ENCODE measurements at places on chromosomes 1 and 21. TPM values are rescaled to one million over a fixed set of nuclear protein-coding genes. Genes with fewer than 3 reads are reported as not detected.

KRTAP19-2 gene
- not detected for total RNA-seq

- DNase-seq, result no peak
Measured at GRCh38 chr1:17941431-17942189, 166.0 kb upstream of the IGSF21 start.

GRCh38 chr1:101317590-101317989, 80.8 kb downstream of the S1PR1 start:
- no peak for DNase-seq

DNA sequence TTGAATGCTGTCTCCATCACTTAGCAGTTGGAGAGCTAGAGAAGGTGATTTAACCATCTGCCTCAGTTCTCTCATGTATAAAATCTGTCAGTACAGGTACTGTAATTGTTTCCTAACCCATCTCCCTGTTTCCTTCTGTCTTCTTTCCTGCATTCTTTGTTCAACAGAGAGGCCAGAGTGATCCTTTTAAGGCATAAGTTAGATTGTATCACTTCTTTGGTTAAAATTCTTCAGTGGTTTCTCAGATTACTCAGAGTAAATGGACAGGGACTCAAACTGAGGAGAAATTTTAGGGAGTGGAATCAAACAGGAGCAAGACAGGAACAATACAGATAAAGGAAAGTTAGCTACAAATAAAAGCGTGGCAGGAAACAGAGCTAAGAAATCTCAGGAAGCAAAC, 45.2 kb upstream of the SSX2IP start:
- no peak for DNase-seq

TINAGL1 gene
- total RNA-seq, result 222 TPM

- no peak for DNase-seq
Measured at GRCh38 chr1:6104631-6105030, 58.9 kb downstream of the KCNAB2 start.

GRCh38 chr1:119787776-119788175, 19.1 kb upstream of the HMGCS2 start:
- no peak for DNase-seq

DNA sequence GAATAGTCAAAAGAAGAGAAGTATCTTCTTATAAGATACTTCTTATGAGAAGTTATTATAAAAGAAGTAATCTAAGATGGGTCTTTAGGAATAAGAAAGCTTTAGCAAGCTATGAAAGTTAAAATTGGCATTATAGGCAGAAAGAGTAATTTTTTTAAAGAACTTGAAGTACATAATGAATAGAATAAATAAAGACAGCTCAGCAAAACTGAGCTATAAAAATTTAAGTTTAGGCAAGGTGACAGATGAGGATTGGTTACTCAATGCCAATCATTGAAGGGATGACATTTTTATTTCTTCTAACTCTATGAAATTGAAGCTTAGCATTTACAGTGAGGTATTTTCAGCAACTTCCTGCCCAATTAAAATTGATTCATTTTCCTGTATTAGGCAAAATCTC, 966.8 kb downstream of the BRINP3 start:
- DNase-seq, result no peak

MYBPH gene
- total RNA-seq, result not detected

GRCh38 chr21:38257667-38258066, 876 bp downstream of the KCNJ15 start:
- no peak for DNase-seq

OR2M4 gene
- total RNA-seq, result not detected

- no peak for DNase-seq
Measured at GRCh38 chr1:3888301-3888700, 11.8 kb downstream of the C1orf174 start.

GPR3 gene
- total RNA-seq, result 0.34 TPM

DNA sequence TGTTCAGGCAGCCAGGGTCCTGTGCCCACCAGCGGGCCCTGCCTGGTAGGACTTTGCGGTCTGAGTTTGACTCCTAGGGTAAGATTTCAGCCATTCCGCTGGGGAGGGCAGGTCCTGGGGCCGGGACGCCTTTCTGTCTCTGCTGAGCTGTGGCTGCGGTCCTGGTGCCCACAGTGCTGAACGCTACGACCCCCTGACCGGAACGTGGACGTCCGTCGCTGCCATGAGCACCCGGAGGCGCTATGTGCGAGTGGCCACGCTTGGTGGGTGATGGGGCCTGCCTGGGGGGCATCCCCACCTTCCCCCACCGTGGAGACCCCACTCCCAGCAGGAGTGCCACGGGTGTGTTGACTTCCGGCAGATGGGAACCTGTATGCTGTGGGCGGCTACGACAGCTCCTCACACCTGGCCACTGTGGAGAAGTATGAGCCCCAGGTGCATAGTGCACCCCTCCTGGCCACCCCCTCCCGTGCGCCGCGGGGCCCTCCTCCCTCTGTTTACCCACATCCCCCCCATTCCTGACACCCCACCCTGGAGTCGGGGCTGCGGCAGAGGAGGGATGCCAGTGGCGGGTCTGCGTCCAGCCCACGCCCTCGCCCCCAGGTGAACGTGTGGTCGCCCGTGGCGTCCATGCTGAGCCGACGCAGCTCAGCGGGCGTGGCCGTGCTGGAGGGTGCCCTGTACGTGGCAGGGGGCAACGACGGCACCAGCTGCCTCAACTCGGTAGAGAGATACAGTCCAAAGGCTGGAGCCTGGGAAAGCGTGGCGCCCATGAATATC, 2.3 kb upstream of the PLEKHN1 start:
- DNase-seq, result no peak

DNA sequence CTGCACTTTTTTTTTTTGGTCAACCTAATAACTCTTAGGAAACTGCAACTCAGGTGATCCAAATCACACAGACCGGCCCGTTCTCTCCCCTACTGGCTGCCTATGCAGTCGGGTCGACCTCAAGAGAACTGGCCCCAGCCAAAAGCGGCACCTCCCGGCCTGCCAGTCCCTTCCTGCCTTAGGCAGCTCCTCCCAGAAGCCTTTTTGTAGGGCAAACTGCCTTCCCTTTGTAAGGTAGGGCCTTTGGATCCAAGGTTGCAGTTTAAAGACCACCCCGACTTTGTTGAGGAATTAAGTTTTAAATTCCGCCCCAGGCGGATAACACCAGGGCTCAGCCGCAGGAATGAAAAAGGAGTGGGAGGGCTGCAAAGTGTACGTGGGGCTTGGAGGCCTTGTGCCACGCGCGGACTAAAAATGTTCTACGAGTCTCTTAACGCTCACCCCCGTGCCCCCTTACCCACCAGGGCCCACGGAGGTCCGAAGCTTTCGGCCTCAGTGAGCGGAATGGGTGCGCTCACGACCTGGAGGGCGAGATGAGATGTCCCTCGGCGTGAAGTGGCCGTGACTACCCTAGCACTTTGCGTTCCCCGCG, 642 bp upstream of the ST3GAL3 start:
- DNase-seq, result no peak

SPRR1B gene
- total RNA-seq, result not detected

GRCh38 chr1:85550784-85551516, 29.6 kb upstream of the CCN1 start:
- DNase-seq, result no peak

S100B gene
- 3.6 TPM for total RNA-seq

DNA sequence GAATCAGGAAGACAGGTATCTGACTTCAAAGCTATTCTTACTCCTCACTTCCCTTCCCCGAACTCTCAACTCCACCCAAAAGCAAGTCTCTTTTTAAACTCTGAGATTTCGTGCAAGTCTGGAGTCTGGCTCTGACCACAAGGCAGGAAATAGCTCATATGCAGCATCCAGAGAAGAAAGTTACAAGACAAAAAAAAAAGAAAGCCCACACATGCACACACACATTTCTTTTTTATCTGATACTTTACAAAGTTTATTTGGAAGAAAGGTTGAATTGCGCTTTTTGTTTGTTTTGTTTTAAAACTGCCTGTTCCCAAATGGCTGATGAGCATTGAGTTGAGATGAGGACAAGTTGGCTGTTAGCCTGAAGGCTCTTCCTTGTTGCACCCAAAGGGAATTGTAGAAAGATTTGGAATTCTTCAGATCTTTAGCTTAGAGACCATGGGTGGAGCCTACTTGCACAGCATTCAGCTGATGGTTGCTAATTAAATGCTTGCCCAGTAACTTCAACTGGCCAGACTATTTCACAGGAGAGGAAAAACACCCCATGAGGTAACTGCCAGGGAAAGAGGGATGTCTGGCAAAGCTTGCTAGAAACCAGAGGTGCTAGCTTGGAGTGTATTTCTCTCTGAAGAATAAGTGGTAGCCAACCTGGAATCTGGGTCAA, 490.3 kb downstream of the TTLL7 start:
- no peak for DNase-seq

DNA sequence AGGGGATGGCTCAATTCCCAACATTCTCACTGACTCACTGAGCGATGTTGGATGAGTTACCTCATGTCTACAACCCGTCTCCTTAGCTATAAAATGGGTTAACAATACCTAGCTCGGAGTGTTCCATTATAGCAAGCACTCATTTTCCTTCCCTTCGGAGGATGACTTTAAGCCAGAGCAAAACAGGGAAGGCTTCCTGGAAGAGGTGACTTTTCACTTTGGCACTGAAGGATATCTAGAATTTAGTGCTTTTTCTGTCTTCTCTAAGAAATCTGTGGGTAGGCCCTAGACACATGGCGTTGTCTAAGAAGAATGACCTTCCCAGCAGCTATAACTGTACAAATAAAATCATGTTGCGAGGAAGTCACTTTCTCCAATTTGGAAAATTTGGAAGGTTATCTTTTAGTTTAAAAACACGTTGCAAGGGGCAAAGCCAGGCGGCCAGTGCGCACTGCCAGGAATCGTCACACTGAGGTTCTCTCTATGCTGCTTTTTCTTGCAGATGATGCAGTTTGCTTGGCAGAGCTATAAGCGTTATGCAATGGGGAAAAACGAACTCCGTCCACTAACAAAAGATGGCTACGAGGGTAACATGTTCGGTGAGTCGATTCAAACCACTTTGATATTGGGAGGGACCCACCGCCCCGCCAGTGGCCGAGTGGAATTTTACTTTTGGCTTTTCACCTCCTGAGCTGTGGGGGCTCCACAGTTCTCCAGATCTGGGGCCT, 69.5 kb downstream of the MAN1C1 start:
- no peak for DNase-seq

GRCh38 chr1:108847494-108847893, 9.4 kb downstream of the AKNAD1 start:
- no peak for DNase-seq

BGLAP gene
- 0.52 TPM for total RNA-seq

- no peak for DNase-seq
Measured at GRCh38 chr1:165290148-165290547, 66.4 kb downstream of the LMX1A start.
